ENCODE measurements at places on chromosomes 1 and 21.

GRCh38 chr1:32963746-32964460 is 706 bp downstream of the RNF19B start:
- DNase-seq, result peak; percentile 72

DNA sequence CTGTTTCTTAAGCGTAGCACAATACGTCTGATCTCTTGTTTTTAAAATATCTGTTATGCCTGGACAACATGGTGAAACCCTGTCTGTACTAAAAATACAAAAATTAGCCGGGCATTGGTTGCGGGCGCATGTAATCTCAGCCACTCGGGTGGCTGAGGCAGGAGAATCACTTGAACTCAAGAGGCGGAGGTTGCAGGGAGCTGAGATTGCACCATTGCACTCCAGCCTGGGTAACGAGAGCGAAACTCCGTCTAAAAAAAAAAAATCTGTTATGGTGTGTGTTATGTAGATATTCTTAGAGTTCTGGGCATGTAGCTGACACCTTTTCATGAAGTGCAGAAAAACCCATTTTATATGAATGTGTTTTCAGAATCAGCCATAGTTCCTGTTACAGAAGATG is 38.2 kb downstream of the RABGAP1L start:
- DNase-seq, result no peak

DNA sequence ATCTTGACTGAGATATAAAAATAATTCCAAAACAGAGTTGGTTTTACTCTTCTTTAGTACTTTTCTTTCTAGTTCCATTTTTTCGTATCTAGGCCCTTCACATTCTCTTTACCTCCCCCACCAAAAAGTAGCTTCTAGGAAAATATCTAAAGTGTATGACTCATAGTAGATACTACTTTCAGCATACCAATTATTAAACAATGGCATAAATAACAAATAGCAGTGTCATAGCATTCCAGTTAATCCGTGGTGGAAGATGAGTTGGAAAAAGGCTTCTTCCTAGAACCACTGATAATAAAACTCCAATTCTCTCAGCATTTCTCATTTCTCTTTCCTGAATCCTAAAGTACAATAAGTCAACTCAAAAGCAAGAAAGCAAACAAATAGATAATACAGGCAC is 859.0 kb upstream of the B3GALT2 start:
- no peak for DNase-seq

DNA sequence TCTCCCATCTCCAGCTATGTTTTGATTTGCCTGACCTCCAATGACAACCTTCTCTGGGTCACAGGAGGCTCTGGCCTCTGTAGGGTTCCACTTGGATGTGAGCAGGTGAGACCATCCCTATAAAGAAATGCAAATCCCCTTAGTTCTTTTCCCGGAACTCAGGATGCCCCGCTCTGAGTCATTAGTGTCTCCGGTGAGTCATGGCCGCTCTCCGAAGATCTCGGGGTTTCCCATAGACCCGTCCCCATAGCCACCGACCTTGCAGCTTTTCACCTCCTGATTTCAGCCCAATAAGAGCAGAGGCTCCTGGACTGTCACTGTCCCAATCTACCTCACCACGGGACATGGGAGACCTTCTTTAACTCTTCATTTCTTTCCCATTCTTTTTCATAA is 98.2 kb downstream of the PGBD5 start:
- peak; percentile 60 for DNase-seq

GRCh38 chr1:223224465-223224864 is 81.4 kb upstream of the TLR5 start:
- no peak for DNase-seq

- no peak for DNase-seq
Observed at GRCh38 chr1:8184301-8184700, 133.6 kb upstream of the SLC45A1 start.

DNA sequence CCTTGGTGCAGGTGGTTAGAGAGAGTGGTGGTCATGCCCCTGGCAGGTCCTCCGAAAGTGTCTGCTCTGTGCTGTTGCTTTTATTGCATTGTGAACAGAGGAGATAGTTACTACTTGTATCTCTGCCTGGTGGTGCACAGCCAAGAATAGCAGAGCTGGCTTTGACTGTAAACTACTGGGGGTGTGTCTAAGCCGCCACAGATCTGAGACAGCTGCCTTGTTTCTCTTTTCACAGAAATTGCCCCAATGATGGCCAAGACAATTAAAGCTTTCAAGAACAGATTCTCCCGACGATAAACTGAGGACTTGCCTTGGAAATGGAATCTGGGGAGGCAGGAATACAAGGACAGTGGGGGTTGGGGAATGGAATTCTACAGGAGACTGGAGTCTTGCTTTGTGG is 16.0 kb downstream of the ELOA start:
- no peak for DNase-seq

DNA sequence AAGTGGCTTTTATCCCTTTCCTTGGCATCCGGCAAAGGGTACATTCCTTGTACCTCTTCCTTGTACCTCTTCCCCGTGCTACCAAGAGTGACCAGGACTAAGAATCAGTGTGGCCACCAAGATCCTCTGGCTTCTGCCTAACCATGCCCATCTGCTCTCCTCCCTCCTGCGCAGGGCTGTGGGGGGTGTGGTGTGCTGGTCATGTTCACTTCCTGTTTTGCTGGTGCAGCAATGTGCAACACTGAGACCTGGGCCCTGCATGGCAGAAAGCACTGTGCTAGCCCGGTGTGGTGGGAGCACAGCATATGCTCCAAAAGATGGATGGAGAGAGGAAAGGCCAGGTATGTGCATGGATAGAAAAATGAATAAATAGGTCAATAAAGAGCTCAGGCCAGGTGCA is 33.3 kb upstream of the TENT5C start:
- no peak for DNase-seq

DNA sequence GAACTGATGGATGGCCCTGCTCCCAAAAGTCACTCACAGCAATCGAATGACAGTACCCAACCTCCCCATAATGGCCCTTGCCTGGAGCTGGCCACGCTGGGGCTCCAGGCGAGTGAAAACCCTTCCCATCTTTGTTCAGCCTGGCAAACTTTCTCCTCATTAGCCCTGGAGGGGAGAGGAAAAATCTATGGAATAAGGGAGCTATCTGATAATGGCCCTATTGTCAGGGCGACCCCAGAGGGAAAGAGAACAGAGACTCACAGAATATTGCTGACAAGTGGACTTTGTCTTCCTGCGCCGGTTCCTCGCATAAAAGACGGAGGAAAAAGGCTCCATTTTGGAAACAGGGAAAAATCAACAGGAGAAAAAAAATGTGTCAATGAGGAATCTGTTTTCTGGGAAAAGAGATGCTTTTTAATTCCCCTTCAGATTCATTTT is 13.0 kb upstream of the ARHGEF16 start:
- DNase-seq, result no peak

DNA sequence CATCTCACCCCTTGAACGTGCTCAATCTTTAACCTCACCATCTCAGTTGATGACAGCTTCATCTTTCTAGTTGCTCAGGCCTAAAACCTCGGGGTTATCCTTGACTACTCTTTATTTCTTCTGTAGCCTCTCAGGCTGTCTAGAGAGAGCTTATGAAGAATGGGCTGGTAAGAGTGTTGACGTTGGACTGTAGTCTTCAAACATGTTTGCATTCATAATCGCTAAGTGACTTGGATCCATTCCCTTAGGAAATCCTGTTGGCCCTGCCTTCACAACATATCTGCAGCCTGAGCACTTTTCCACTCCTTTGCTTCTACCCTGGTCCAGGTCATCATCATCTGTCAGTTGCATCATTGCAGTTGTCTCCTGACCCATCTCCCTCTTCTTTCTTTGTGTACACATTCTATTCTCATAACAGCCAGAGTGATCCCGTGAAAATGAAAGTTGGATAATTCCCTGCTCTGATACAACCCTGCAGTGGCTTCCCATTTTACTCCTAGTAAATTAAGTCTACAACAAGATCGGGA is 10.5 kb downstream of the UCK2 start:
- DNase-seq, result no peak

GRCh38 chr21:38831526-38832467 is 26.1 kb downstream of the ETS2 start:
- DNase-seq, result peak; percentile 73

DNA sequence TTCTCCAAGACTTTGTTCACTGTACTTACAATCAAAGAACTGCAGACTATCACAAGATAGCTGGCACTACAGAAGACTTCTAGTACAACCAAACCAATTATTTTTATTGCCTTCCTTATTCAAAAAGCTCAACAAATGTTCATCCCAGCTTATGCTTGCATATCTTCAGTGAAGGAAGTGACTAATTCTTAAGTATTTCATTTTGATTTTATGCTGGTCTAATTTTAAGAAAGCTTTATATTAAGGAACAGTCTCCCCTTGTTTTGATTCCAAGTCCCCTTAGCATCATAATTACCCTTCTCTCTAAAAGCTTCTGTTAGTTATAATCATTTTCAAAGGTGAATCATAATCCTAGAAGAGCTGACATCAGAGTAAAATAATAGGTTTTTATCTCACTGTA is 132.9 kb downstream of the LRRIQ3 start:
- no peak for DNase-seq

- no peak for DNase-seq
Observed at GRCh38 chr1:26541431-26541815, 11.9 kb downstream of the RPS6KA1 start.

- DNase-seq, result no peak
Observed at GRCh38 chr1:230849451-230850224, 18.7 kb downstream of the C1orf198 start.

DNA sequence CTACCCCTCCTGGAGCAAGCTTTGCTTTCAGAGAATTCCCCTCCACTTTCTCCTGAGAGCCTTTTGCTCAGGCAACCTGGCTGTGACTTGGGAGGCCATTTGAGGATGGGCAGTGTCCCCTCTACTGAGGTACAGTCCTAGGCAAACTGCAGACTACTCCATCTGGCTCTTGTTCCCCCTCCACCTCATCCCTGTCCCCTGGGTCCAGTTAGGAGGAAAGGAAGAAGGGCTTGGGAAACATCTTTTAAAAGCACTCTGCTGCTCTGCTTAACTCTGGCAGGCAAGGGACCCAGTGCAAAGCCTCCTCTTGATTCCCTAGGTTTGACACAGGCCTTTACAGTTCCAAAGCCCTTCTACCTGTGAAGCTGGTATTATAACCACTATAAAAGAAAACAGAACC is 108.2 kb downstream of the NAV1 start:
- DNase-seq, result no peak

GRCh38 chr21:31184876-31185275 is 146.6 kb upstream of the KRTAP19-8 start:
- no peak for DNase-seq

DNA sequence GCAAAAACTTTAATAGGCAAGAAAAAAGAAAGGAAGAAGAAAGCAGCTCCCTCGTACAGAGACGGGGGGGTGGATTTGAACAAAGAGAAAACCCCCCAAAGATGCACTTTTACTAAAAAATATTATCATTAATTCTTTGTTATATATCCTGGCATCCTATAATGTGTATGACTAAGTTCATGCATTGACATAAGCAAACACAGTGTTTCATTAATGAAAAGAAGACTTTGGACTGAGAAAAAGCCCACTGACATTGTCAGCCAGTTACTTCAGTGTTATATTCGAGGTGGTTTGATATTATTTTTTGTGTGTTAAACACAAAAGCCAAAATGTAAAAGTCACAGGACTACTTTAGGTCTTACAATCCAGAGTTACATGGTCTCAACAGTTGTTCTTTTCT is 110.1 kb upstream of the DPYD start:
- no peak for DNase-seq

GRCh38 chr1:15218287-15219279 is 28.4 kb upstream of the FHAD1 start:
- no peak for DNase-seq

GRCh38 chr1:100816049-100816448 is 78.6 kb downstream of the EXTL2 start:
- no peak for DNase-seq

DNA sequence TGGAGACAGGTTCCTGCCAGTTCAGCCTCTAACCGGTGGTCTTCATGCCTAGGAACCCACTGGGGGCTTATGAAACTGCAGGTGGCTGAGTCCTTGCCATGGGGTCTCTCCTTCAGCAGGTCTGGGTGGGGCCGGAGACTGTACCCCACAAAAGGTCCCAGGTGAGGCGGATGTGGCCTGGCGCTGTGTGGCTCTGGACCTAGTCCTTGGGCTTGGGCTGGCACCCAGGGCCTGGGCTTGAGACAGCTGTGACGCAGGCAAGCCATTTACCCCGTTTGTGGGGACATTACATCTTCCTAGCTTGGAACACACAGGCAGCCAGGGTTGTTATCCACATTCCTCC is 5.9 kb upstream of the SLX9 start:
- DNase-seq, result no peak

DNA sequence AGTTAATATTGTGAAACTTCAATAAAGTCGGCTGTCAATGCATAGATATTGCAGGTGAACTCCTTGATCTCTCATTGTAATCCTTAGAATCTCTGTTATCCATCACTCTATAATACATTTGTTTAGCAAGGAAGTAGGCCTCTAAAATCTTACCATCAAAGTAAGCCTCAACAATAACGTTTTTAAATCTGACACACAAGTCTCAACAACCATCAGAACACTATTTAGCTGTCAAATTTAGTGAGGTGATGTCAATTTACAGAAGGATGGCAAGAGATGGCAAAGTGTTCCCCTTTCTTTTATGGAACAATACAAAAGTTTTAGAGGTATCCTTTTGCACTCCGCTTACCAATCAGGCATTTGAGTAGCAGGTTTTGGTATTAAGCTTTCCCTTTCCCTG is 67.6 kb downstream of the RWDD3 start:
- DNase-seq, result no peak

GRCh38 chr1:178650934-178651511 is 74.0 kb upstream of the RALGPS2 start:
- DNase-seq, result no peak

- DNase-seq, result no peak
Observed at GRCh38 chr1:89529196-89529595, 4.6 kb downstream of the LRRC8B start.

DNA sequence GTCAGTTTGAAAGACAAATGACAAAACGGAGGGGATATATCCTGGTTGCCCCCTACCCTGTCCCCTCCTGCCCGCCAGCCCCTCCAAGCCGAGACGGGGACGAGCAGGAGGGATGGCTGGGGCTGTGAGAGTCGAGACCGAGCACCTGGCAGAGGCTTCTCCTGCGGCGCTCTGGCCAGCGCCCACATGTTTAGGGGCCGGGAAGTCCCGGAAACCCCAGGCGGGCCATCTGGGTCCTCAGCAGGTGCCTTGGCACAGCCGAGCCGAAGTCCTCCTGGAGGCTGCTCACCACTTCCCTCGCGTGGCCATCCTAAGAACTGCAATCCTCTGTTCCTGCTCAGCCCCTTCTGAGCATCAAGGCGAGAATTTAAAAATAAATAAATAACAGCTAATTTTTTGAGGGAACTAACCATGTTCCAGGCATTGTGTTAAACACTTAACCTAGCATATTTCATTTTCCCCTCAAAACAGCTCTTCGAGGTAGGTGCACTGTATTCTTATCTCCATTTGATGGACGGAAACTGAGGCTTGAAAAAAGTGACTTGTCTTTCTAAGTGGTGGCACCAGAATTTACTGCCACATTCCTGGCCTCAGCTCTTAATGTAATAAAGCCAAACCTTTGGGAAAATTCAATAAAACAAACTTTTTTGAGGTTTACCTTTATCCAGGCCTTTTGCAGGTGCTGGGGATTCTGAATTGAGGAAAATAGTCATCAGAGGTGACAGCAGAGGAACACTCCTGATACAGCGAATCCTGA is 3.5 kb upstream of the RIMS3 start:
- DNase-seq, result peak; percentile 87
